ACHN (cell line): ENCODE measurements at places on chromosomes 16 and 17.

DNA sequence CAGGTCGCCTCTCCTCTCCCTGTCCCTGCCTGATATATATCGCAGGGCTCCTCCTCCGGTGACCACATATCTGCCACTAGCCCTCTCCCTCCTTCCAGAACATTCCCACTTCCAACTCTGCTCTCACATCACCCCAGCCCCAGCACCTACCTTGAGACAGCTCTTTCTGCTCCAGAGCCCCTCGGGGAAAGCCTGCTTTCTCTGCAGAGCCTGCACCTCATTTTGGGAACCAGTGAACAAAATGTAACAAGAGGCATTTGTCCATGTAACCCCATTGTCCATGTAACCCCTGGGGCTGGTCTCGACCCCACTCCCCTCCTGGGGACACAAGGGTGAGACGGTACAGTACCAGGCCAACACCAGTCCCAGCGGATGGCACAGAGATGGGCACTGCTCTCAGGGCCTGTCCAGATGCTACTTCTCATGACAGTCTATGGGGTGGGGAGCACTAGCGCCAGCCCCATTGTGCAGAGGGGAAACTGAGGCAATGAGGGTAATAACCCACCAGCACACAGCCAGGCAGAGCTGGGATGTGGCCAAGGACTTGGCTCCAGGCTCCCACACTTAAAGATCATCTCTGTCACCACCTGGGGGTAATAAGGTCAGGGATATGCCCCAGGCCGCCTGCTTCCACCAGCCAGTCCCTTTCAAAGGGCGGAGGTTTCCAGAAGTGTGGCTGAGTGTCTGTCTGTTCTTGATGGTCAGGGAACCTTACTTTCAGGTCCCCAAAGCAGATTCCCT, 42.9 kb downstream of the TBC1D16 start:
- no peak for DNase-seq

DNA sequence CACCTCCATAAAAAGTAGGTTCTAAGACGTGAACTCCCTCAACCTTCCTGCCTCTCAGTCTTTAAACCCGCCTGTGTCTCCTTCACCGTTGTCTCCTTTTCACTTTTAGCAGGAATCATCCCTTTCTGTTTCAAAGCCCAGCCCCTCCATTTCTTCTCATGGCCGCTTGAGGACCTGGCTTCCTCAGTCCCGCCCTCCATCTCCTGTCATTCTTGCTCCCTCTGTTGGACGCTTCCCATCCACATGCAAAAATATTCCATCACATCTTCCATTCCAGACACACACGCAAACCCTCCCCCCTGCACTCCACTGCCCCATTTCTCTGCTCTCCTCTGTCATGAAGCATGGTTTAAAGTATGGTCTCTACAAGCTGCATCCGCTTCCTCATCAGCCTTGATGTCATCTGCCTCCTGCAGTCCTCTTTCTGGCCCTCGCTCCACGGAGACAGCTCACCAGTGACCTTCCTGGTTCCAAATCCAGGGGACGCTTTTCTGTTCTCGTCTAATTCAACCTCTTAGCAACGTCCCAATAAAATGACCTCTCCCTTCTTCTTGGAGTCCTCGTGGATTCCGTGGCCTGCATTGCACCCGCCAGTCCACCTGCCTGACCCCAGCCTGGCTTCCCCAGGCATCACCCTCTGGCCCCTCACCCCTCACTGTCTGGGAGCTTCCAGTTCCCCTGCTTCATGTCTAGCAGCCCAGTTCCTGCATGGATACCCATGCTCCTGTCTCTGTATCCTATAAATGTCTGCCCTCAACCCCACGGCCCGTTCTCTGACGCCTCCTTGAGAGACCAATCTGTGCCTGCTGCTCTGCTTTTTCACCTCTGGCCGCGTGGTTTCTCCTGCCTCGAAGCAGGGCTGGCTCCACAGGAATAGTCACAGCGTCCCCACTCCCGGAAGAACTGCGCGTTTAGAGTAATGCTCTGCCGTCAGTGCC, 26.2 kb downstream of the ANKRD40 start:
- peak; percentile 82 for DNase-seq

DNA sequence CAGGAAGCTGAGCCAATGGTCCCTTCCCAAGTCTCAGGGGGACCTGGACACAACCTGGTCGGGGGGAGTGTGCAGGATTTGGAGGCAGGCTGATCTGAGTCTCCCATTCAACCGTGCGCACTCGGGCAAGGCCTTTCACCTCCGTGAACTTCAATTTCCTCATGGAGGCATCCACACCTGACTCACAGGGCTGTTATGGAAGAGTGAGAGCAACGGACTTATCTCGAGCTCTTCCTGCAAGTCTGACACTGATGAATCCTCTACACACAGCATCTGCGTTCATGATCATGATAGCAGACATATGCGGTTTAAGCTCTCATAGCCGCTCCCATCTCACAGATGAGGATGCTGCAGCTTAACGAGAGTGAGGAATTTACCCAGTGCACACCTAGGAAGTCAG, 21.6 kb downstream of the TIMM22 start:
- DNase-seq = no peak

DNA sequence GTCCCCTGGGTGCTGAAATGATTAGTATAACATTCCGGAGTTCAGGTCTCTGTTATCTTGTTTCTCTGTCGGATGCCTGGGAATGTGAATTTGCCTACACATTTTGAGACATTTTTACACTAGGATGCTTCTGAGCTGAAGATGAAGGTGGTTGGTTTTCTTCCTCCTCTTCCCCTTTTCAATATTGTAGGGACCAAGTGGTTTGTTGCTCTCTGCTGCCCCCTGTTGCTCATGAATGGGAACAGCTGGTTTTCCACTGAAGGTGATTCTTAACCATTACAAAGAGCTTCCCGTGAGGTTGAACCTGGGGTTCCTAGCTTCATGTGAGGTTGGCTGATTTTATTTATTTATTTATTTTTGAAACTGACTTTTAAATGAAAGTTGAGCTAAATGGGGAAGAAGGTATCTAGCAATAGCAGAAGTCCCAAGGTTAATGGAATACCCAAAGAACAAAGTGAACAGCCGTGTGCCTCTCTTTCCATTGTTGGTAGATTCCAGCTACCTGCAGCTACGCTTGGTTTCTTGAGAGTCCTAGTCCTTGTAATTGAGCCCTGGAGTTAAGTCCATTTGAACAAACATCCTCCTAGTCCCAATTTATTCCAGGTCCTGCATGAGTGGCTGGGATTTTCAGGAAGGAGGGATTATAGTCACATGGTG, 983.9 kb upstream of the EEF2KMT start:
- peak; percentile 50 for DNase-seq

DNA sequence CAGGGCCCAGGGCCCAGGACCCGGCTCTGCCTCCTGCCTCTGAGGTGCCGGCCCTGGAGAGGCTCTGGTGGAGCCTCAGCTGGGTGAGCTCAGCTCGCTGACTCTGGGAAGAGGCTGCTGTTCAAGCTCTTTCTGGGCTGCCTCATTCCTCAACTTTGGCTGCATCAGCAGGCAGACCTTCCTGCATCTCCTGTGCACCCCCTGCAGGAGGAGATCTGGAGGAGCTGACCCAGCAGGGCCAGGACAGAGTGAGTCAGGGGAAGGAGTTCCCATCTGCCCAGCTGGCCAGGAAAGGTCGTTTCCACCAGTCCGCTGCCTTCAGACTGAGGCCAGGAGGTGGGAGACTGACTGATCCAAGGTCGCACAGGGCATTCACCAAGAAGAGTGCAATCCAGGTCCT, 10.7 kb downstream of the CRHR1 start:
- DNase-seq = peak; percentile 35

DNA sequence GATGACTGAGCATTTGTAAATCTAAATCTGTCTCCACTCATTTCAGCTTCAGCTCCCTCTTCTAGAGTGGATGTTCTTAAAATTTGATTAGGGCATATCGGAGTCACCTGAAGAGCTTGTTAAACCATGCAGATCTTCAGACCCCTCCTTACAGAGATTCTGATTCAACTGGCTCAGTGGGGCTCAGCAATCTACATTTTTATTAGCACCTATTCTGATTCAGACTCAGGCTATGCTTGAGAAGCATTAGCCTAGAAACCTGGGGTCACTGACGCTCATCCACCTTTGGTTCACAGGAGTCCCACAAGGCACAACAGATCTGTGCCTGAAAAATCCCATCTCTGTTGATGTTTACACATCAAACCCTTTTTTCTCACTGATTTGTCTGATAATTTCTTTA, 365.6 kb downstream of the GRIN2A start:
- no peak for DNase-seq

- DNase-seq = no peak
Measured at GRCh38 chr17:33086878-33087277, 95.2 kb downstream of the SPACA3 start.
